ENCODE measurements at places on chromosomes 2 and 18. TPM values are rescaled to one million over a fixed set of nuclear protein-coding genes. Genes with fewer than 3 reads are reported as not detected.

Gene IL36G
- total RNA-seq, result 13.4 TPM

DNA sequence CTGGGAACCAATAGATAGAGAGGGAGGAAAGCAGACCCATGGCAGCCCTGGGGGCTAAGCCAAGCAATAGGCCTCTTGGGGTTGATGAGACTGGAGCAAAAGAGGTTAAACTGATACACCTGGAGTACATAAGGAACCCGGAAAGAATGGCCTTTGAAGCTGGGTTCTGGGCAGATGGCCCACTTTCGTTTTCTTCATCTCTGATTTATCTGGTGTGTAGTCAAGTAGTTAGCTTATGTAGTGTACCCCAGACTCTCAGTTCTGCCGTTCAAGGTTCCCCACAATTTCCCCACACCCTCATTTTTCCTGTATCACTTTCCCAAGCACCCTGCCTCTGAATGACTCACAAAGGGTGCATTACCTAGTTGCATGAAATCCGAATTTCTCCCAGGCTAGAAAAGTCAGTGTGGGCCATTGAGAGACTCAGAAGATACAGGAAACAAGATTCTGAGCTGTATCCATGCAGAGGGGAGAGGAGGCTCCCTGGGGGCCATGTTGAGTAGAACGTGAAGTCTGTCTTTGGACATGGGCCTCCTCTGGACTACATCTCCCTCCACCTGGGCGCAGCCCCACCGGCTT lies 235.0 kb downstream of the LOXHD1 start:
- H3K27ac ChIP-seq, result no peak overlapping the region
- no peaks in the 10 kb centered on the region for H3K36me3 ChIP-seq
- no peaks in the 10 kb centered on the region for H3K27me3 ChIP-seq

- no peak overlapping the region for H3K4me3 ChIP-seq
- peak; percentile 54 for DNase-seq
- peaks cover 4% of the 10 kb centered on the region for H3K4me1 ChIP-seq
- H3K27me3 ChIP-seq, result peaks cover 13% of the 10 kb centered on the region
Observed at GRCh38 chr2:120418174-120418787, 72.3 kb downstream of the INHBB start.

- H3K4me3 ChIP-seq, result no peak overlapping the region
- peaks cover 16% of the 10 kb centered on the region for H3K27me3 ChIP-seq
- H3K4me1 ChIP-seq, result no peaks in the 10 kb centered on the region
- no peak overlapping the region for H3K27ac ChIP-seq
Observed at GRCh38 chr18:5851998-5852397, 43.3 kb downstream of the TMEM200C start.
